GM23248 (cell line): ENCODE measurements at places on chromosomes 13 and 19.

DNA sequence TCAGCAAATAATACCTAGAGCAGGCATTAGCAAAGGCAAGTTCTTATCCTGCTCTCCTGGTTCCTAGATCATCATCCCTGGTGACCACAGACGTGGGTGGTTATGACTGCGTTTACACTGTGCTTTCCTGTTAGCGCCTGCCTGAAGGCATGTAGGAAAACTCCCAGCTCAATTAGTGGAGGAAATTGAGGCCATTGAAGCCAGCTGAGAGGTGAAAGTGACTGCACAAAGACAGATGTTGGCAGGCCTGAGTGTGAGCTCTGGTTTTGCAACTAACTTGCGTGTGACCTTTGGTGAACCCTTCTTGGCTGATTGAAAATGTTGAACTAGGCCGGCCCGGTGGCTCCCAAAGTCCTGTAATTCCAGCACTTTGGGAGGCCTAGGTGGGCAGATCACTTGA lies 17.5 kb upstream of the NWD1 start:
- H3K27ac ChIP-seq, result 0 out of 2 replicates have a peak overlapping the region, but pooled peaks have one; percentile 18
- peak; percentile 89 for DNase-seq
- H3K27me3 ChIP-seq, result peaks cover 56% of the 10 kb centered on the region

DNA sequence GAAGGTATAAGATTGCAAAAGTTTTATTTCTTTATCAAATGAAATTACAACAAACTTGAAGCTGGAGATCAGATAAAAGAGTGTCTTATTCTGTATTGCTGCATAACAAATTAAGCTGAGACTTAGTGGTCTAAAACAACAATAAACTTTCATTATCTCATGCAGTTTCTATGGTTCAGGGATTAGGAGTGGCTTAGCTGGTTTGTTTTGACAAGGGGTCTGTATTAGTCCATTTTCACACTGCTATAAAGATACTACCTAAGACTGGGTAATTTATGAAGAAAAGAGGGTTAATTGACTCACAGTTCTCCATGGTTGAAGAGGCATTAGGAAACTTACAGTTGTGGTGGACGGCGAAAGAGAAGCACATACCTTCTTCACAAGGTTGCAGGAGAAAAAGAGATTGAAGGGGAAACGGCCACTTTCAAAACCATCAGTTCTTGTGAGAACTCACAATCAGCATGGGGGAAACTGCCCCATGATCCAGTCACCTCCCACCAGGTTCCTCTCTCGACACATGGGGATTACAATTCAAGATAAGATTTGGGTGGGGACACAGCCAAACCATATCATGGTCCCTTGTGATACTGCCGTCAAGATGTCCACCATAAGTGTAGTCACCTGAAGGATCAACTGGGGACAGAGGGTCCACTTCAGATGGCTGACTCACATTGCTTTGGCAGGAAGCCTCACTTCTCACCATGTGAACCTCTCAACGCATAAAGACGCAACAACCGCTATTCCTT lies 97.8 kb downstream of the RNF17 start:
- H3K27me3 ChIP-seq, result peaks cover 15% of the 10 kb centered on the region
- no peak overlapping the region for H3K4me3 ChIP-seq
- H3K4me1 ChIP-seq, result no peaks in the 10 kb centered on the region
- no peak overlapping the region for H3K27ac ChIP-seq
- H3K36me3 ChIP-seq, result no peaks in the 10 kb centered on the region

DNA sequence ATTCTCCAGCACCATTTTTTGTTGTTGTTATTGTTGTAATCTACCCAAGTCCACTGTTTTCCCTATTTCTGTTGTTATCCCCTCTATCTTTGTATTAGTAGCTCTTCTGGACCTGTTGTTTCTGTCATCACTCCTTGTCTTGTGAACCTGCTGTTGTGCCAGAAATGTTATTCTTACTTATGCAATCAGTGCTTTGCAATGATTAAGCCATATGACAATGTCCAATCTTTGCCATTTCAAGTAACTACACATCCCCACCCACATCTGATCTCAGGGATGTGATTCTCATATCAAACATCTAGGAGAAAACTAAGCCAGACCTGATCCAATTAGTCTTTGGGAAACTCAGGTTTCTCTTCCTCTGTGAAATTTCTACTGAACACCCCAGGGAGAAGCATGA lies 472.6 kb upstream of the KLHL1 start:
- no peaks in the 10 kb centered on the region for H3K4me1 ChIP-seq
- no peak for DNase-seq
- H3K36me3 ChIP-seq, result no peaks in the 10 kb centered on the region
- H3K4me3 ChIP-seq, result no peak overlapping the region

DNA sequence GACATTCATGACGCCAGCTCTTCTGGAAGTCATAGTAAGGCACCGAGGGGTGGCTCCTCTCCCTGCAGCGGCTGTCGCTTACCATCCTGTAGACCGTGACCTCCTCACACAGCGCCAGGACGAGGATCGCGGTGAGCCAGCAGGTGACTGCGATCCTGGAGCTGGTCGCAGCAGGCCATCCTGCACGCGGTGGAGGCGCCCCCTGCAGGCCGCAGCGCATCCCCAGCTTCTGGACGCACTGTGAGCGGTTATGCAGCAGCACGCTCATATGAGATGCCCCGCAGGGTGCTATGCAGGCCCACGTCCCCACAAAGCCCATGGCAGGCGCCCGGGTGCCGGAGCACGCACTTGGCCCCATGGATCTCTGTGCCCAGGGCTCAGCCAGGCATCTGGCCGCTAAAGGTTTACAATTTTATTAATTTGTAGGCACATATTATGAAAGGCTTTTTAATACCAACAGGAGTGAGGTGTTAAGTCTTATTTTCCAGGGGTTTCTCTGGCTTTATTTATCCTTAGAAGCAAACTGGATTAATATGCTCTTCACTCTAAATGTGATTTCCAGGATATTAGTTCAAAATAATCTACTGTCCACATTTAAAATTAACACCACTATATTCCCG lies 35.6 kb upstream of the PSPC1 start:
- no peaks in the 10 kb centered on the region for H3K4me1 ChIP-seq
- no peak overlapping the region for H3K4me3 ChIP-seq
- H3K27me3 ChIP-seq, result no peaks in the 10 kb centered on the region
- H3K36me3 ChIP-seq, result peaks cover 12% of the 10 kb centered on the region; the same call in 1 of the 2 replicates
- DNase-seq, result peak; percentile 13
- H3K27ac ChIP-seq, result no peak overlapping the region

GRCh38 chr19:3963458-3964255 lies 7.2 kb downstream of the DAPK3 start:
- peaks cover 35% of the 10 kb centered on the region; the same call in 1 of the 2 replicates for H3K36me3 ChIP-seq
- H3K27me3 ChIP-seq, result no peaks in the 10 kb centered on the region
- H3K4me3 ChIP-seq, result no peak overlapping the region
- DNase-seq, result no peak

DNA sequence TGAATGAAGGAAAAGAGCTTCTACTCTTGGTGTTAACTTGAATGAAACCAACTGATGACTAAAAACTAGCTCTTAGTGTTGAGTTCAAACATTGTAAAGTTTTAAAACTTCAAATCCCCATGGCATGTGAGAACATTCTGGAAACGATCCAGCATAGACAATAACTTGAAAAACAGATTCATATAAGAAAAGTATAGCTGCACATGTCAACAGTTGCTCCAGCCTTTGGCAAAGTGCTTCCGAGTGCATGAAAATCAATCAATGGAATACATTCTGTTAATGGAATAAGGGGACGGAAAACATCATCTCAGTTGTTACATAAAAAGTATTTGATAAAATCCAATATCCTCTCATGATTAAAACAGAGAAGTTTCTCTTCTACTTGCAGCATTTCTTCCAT lies 89.8 kb downstream of the MBNL2 start:
- no peak for DNase-seq
- H3K36me3 ChIP-seq, result no peaks in the 10 kb centered on the region
- no peaks in the 10 kb centered on the region for H3K27me3 ChIP-seq
- no peak overlapping the region for H3K27ac ChIP-seq

- DNase-seq, result no peak
- no peak overlapping the region for H3K27ac ChIP-seq
Observed at GRCh38 chr19:5289060-5289990, 51.3 kb downstream of the PTPRS start.

DNA sequence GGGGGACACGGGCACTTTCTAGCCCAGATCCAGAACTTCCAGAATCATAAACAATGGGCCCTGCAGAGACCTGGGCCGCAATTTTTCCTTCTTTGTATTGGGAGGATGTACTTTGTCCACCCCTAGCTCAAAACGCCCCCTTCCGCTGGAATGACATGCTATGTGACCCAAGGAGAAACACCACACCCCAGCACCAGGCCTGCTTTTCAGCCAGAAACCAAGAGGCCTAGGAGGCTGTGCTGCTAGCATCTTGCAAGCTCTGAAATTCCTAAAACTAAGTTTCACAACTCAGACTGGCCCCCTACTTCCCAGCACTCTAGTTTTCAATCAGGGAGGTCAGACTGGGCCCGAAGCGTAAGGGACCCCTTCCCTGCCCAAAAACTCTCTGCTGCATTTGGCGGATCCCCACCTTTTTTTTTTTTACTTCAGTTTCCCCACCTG lies 538 bp downstream of the LSM4 start:
- no peaks in the 10 kb centered on the region for H3K27me3 ChIP-seq
- H3K4me3 ChIP-seq, result peak overlapping the region; percentile 81
- peak overlapping the region; percentile 72 for H3K27ac ChIP-seq
- peaks cover 20% of the 10 kb centered on the region for H3K4me1 ChIP-seq
- no peaks in the 10 kb centered on the region for H3K36me3 ChIP-seq

- H3K4me1 ChIP-seq, result peaks cover 32% of the 10 kb centered on the region
- no peaks in the 10 kb centered on the region for H3K27me3 ChIP-seq
- H3K4me3 ChIP-seq, result no peak overlapping the region
- peak overlapping the region; percentile 69 for H3K27ac ChIP-seq
- peaks cover 17% of the 10 kb centered on the region; the same call in 1 of the 2 replicates for H3K36me3 ChIP-seq
Observed at GRCh38 chr13:97395447-97396136, 38.4 kb upstream of the RAP2A start.

- peak overlapping the region; percentile 70 for H3K4me3 ChIP-seq
- H3K4me1 ChIP-seq, result no peaks in the 10 kb centered on the region
- no peaks in the 10 kb centered on the region for H3K36me3 ChIP-seq
- H3K27ac ChIP-seq, result no peak overlapping the region
- DNase-seq, result peak; percentile 51
Observed at GRCh38 chr13:27954406-27954851, 14.7 kb downstream of the CDX2 start.

DNA sequence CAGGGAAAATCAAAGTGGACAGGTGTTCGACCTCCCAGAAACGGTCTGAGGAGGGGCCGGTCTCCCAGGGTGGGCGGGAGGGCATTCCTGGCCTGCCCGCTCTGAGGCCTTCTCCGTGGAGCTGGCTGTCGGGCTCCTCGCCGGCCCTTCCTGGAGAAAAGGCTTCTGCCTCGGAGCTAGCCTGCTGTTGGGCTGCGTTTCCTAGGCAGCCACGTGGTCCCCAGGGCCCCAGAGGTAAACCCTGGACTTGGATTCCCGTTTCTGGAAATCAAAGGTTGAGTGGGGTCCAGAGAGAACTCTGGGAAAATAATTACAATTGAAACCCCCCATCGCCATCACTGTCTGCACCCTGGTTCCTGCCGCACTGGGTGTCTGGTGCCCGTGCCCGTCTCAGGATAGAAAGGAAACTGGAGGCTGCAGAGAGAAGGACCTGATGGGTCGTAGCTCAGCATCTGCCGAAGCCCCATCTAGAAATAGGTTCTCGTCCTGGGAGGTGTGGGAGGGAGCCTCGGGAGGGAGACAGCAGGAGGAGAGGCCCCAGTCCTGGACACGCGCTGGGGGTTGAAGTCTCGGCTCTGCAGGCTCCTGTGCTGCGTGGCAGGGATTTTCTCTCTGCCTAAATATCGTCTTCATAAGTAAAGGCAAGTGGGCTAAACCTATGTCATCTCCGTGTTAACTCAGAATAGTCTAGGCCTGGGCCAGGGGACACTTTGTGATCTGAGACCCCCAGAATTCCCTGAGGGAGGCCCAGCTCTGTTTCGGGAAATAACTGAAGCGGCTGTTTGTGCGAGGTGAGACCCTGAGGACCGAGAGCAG lies 7.7 kb upstream of the PROZ start:
- no peak overlapping the region for H3K27ac ChIP-seq
- no peak for DNase-seq
- H3K4me3 ChIP-seq, result no peak overlapping the region
- no peaks in the 10 kb centered on the region for H3K27me3 ChIP-seq
- peaks cover 4% of the 10 kb centered on the region; the same call in 1 of the 2 replicates for H3K4me1 ChIP-seq
- H3K36me3 ChIP-seq, result no peaks in the 10 kb centered on the region

DNA sequence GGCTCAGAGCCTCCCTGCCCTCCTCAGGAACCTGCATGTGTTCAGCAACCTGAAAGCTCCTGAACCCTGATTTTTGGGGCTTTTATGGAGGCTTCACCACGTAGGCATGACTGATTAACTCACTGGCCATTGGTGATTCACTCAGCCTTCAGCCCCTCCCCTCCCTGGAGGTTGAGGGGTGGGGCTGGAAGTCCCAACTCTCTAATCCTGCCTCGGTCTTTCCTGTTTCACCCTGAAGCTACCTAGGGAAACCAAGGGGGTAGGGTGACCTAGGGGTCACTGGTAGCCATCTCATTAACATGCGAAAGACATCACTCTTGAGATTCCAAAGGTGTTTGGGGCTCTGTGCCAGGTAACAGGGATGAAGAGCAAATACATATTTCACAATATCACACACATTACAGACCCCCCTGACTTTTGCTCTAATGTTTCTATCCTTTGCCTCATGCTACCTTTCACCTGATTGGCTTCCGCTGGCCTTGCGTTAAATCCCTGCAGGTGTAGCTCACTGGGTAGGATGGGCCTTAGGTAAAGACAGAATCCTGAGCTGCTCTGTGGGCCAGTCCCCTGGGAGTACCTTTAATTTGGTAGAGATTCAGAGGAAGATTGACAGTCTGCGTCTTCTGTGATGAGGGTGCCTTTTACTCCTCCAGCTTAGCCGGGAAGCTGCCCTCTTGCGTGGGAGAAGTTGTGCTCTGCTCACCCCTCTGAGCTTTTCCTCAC lies 260.6 kb downstream of the ATP8A2 start:
- no peaks in the 10 kb centered on the region for H3K36me3 ChIP-seq
- no peak overlapping the region for H3K27ac ChIP-seq
- no peak overlapping the region for H3K4me3 ChIP-seq
- DNase-seq, result no peak

GRCh38 chr19:47819858-47820257 lies 1.9 kb upstream of the CRX start:
- no peak overlapping the region for H3K27ac ChIP-seq
- no peaks in the 10 kb centered on the region for H3K4me1 ChIP-seq
- H3K4me3 ChIP-seq, result no peak overlapping the region
- no peaks in the 10 kb centered on the region for H3K36me3 ChIP-seq

GRCh38 chr13:113414335-113414734 lies 39.0 kb downstream of the ADPRHL1 start:
- H3K4me3 ChIP-seq, result no peak overlapping the region
- H3K36me3 ChIP-seq, result no peaks in the 10 kb centered on the region
- no peak overlapping the region for H3K27ac ChIP-seq
- H3K4me1 ChIP-seq, result peaks cover 25% of the 10 kb centered on the region
- H3K27me3 ChIP-seq, result no peaks in the 10 kb centered on the region
- DNase-seq, result no peak

GRCh38 chr13:109945206-109945960 lies 159.0 kb upstream of the IRS2 start:
- peak; percentile 93 for DNase-seq
- peaks cover 25% of the 10 kb centered on the region for H3K4me1 ChIP-seq
- H3K27ac ChIP-seq, result peak overlapping the region; percentile 49
- no peaks in the 10 kb centered on the region for H3K27me3 ChIP-seq
